ENCODE measurements at places on chromosomes 3 and 15.

- DNase-seq, result no peak
Measured at GRCh38 chr3:123281929-123282328, 80.2 kb downstream of the SEC22A start.

GRCh38 chr3:71874618-71875017 is 89.7 kb upstream of the PROK2 start:
- no peak for DNase-seq

DNA sequence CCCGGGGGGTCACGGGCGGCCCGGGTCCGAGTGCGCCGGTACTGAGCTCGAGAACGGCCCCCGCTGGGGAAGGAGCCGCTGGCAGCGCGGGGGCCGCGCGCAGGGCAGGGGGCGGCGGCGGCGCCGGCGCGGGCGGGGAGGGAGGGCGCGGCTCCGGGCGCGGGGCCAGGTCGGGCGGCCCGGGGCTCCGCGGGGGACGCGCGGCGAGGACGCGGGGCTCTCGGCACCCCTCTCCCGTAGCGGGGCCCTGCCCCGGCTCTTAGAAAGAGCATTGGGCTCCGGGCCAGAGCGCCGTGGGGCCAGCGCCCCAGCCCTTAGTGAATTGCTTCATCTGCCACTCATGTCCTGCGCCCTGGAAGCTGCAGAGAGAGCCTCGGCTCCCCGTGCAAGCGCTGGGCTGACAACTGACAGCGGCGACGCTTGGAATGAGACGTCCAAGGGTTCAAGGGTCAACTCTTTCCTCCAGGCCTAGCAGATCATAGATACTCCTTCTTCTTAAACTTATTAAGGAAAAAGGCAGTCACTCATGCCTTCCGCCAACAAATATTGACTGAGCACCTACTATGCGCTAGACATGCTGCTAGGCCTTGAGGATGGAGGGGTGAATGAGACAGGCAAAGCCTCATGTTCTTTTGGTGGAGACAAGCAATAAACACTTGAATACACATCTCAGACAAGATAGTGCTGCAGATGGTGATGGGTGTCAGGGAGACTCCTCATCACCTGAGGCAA is 140.8 kb downstream of the SMAD6 start:
- DNase-seq, result peak; percentile 87

GRCh38 chr15:33639978-33640377 is 328.3 kb upstream of the CHRM5 start:
- no peak for DNase-seq

- DNase-seq, result no peak
Measured at GRCh38 chr3:150396491-150396890, 11.6 kb upstream of the TSC22D2 start.

GRCh38 chr3:14532691-14533456 is 7.3 kb downstream of the GRIP2 start:
- DNase-seq, result no peak

- DNase-seq, result no peak
Measured at GRCh38 chr15:36110659-36110993, 468.8 kb upstream of the CDIN1 start.

DNA sequence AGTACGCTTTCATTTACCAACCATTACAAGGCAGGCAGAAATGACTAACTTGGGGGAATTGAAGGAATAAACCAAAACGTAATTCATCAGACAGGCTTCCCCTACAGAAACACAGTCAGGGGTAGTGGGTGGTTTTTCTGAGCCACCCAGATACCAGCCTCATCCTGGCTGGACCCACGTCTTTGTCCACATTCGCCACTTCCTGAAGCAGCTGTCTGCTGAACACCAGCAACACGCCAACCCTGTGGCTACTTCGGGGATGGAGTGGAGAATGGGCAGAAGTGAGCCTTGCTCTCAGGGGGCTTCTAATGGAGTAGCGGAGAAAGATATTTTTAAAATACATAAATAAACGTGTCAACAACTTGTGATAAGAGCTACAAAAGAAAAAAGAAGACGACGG is 40.1 kb downstream of the SYNM start:
- DNase-seq, result no peak

DNA sequence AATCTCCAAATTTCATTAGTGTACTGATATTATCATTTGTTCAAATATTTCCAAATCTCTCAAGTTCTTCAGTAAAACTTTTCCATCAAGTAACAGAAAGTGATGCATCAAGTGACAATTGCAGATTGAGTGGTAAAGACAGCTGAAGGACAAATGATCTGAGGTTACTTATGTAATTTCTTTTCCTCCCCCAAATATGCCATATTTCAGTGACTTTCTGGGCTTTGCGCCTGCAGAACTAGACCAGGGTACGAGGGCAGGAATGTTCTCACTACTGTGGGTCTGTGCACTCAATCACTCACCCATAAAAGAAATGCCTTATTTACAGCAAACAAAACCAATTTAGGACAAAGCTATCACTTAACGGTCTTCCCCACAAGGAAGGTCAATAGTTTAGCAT is 4.7 kb downstream of the SUCLG2 start:
- DNase-seq, result no peak

- DNase-seq, result no peak
Measured at GRCh38 chr15:40852529-40852928, 8.7 kb downstream of the SPINT1 start.

DNA sequence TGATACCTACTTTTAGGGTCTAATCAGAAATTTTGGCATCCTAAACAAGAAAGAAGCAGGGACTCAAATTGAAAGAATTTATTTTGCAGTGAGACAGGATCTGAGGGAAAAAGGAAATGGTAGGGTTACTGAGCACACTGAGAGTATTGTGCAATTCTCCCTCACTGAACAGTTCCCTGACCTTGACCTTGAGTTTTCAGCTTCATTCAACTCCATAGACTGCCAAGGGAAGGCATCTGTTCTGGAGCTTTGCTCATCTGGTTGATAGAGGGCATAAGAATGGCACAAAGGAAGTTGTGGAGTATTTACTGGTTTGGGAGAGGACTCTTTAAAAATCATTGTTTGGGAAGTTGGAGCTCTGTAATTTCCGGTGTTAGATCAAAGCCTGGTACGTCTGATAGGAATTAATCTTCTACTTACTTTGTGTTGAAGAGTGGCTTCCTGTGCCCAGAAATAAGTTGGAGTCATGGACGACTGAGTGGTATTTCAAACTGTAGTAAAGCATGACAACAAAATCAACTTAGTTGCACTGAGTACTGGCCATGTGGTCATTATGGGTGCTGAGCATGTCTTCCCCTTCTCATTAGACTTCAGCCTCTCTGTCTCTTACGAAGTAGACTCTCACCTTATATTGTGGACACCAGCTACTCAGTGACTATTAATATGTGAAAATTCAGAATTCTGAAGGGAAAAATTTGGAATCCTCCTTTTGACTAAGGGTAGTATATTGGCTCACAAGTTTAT is 40.8 kb downstream of the CLDN1 start:
- no peak for DNase-seq

DNA sequence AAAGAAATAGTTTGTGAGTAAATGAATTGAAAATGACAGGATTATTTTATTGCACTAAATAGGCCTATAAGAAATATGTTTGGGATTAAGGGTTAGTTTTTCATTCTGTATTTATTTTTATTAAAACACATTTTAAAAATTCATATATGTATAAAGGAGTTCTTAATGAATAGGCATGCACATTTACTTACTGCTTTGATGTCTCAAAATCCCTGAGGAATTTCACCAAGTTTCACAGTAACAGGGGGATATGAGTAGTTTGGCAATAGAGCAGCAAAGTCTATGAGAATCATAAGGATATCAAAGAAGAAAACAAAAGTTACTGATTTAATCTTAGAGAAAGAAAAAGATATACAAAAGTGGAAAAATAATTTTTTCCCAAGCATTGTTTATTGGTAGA is 411.7 kb downstream of the NAALADL2 start:
- no peak for DNase-seq

- DNase-seq, result peak; percentile 77
Measured at GRCh38 chr3:194089357-194090177, 46.4 kb upstream of the HES1 start.

DNA sequence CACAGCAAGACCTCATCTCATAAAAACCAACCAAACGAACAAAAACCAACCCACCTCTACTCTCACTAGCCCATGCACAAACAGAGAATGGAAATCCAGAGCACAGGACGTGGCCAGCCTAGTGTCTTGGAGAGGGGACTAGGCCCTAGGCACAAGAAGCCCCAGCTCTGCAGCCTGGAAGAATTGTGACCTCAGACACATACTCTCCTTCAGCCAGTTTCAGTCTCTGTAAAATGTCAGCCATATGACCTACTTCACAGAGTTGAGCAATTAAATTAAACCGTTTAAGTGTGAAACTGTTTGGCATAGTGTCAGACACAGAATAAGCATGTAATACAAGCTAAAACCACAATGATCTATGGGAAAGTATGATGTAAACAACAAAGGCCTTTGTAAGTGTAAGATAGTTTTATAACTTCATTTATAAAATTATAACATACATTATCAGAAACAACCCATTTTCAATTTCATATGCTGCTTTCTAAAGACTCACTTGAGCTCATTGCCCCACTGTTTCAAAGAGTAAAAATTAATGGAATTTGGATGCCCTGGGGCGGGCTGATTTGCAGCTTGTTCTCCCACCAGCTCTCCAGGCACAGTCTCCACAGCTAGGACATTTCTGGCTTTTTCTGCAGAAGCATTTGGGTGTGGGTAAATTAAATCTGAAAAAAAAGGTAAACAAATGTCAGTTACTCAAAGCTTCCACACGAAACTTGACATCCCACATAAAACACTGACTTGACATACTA is 32.9 kb downstream of the TBC1D2B start:
- DNase-seq, result no peak

DNA sequence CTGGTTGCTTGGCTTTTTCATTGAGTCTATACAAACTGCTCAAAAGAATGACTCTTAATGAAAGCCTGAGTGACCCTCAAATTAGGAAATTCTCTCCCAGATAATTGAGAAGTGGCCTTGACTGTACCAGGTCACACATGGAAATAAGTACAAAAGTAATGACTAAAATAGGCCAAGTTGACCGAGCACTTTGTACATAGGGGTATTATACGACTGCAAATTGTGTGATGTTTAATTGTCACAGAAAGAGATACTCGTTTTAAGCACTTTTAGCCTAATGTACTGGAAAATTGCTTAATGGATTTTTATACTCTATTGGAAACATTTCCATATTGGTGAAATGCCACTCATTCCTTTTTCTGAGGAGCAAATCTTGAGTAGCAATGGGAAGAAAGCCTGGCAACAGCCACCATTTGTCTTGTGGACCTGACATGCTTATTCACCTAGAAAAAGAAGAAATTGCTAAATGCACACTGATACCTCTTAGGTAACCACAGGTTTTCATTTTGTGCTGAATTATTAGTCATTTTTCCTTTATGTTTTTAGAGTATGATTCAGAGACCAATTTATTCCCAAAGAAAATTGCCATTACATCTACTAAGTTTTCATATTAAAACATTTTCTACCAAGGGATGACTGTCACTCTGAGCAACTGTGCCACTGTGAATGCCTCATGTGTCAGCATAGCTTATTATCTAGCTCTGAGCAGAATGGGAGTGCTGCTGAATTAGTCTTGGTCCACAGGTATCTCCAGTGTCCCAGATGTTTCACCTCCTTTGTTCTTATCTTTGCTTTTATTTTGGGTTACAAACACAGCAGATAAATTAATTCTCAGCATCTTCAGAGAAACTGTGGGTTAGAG is 8.9 kb upstream of the PXK start:
- DNase-seq, result no peak

DNA sequence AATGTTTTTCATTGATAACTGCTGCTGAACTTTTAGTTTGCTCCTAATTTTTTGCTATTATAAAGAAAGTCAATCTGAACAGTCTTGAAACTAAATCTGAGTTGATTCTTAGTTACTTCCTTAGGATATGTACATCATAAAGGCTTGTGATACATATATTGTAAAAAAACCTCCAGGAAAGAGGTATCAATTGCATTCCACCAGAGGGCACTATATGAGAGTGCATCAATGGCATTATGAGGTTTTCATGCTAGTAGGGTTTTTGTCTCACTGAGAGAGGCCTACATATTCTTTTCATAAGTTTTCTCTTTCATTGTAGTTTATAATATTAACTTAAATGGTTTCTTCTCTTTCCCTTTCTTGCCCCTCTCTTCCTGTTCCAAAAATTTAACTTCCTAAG is 46.9 kb downstream of the PIK3R4 start:
- DNase-seq, result no peak

DNA sequence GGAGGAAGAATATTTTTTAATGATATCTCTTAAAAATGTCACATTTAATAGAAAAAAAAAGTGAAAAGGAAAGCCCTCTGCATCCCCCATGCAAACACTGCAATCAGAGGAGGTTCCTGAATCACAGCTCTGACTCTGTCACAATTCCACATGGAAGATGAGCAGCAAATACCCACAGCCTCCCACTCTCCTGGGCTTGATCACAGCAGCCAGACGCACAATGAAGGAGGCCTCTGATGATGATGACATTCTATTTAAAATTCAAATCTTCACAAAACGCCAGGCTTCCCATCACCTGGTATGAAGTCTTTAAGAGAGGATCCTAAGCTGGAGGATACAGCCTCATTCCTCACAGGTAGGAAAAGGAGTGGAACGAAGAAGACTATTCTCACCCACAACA is 9.1 kb upstream of the DIS3L start:
- no peak for DNase-seq

- DNase-seq, result no peak
Measured at GRCh38 chr15:76330080-76330680, 6.4 kb upstream of the ISL2 start.

DNA sequence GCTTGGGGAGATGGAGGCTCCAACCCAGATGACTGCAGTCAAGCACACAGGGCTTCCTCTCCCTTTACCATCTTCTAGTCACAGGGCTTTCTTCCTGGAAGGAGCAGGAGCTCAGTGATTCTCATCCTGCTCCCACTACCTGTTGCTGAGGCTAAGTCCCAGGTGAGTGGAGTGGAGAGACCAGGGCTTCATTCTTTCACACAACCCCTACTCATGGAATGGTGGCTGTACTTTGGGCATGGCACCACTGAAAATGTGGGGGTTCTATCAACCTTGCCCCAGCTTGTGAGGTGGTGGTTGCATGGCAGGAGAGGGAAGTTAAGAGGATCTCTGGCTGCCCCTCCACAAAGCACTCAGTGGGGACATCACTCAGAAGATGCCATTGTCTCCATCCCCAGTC is 36.8 kb upstream of the RAD18 start:
- DNase-seq, result no peak

- no peak for DNase-seq
Measured at GRCh38 chr3:9897408-9898372, 5.0 kb upstream of the IL17RE start.

GRCh38 chr3:112115161-112115739 is 17.8 kb downstream of the GCSAM start:
- no peak for DNase-seq

- DNase-seq, result no peak
Measured at GRCh38 chr3:26915208-26915607, 292.6 kb downstream of the LRRC3B start.
